H1 (cell line): ENCODE measurements at places on chromosomes 3 and 15.

- no peaks in the 10 kb centered on the region for H3K4me1 ChIP-seq
- no peak for DNase-seq
- H3K36me3 ChIP-seq, result no peaks in the 10 kb centered on the region
- H3K27ac ChIP-seq, result no peak overlapping the region
These were observed 153.4 kb downstream of the EBLN2 start for GRCh38 chr3:73214846-73215245.

- H3K36me3 ChIP-seq, result no peaks in the 10 kb centered on the region
- no peak overlapping the region for H3K4me3 ChIP-seq
- H3K27ac ChIP-seq, result no peak overlapping the region
These were observed 39.5 kb upstream of the FMN1 start for GRCh38 chr15:33234020-33234461.

DNA sequence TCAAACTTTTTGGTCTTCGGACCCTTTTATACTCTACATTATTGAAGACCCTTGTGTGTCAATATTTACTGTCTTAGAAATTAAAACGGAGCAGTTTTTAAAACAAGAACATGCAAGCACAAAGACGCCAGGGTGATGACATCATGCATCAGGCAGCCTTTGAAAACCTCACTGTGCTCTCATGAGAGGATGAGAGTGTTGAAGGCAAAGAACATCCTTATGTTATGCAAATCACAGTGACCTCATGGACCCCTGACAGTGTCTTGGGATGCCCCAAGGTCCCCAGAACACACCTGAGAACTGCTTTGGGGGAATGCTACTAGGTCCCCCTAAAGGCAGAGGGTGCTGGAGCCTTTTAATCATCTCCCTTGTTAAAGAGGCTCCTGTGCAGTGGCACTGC is 51.6 kb downstream of the CHDH start:
- H3K27me3 ChIP-seq, result no peaks in the 10 kb centered on the region
- no peak overlapping the region for H3K4me3 ChIP-seq
- H3K27ac ChIP-seq, result no peak overlapping the region

GRCh38 chr3:46299608-46300460 is 54.1 kb upstream of the CCR2 start:
- no peaks in the 10 kb centered on the region for H3K36me3 ChIP-seq
- H3K27me3 ChIP-seq, result no peaks in the 10 kb centered on the region
- DNase-seq, result no peak
- no peak overlapping the region for H3K27ac ChIP-seq
- no peaks in the 10 kb centered on the region for H3K4me1 ChIP-seq

GRCh38 chr3:185978516-185978915 is 40.7 kb upstream of the TRA2B start:
- no peak overlapping the region for H3K4me3 ChIP-seq
- H3K27ac ChIP-seq, result no peak overlapping the region
- H3K27me3 ChIP-seq, result no peaks in the 10 kb centered on the region
- H3K36me3 ChIP-seq, result no peaks in the 10 kb centered on the region
- H3K4me1 ChIP-seq, result no peaks in the 10 kb centered on the region

- H3K27me3 ChIP-seq, result no peaks in the 10 kb centered on the region
- H3K27ac ChIP-seq, result no peak overlapping the region
- H3K36me3 ChIP-seq, result 0 out of 2 replicates have a peak, but pooled peaks cover 2% of the 10 kb centered on the region
- no peak overlapping the region for H3K4me3 ChIP-seq
- no peaks in the 10 kb centered on the region for H3K4me1 ChIP-seq
These were observed 46.2 kb downstream of the DENND6A start for GRCh38 chr3:57646723-57647122.

DNA sequence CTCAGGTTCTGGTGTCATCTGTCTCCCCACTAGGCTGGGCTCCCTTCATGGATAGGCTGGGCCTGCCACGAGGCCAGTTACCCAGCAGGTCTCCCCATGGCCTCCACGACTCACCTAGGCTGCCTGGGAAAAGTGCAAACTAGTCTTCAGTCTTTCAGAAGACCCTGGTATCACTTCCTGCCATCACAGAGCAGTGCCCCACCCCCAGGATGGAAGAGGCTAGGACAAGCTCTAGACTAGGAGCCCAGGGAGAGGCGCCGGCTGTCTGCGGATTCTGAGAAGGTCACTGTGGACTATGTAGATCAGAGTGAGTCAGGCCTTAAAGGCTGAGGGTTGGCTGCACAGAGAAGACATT is 63.7 kb downstream of the CORO2B start:
- no peaks in the 10 kb centered on the region for H3K36me3 ChIP-seq
- H3K4me1 ChIP-seq, result peaks cover 12% of the 10 kb centered on the region; the same call in 1 of the 2 replicates
- H3K4me3 ChIP-seq, result no peak overlapping the region
- H3K27me3 ChIP-seq, result no peaks in the 10 kb centered on the region

- H3K27me3 ChIP-seq, result no peaks in the 10 kb centered on the region
- DNase-seq, result no peak
- H3K36me3 ChIP-seq, result no peaks in the 10 kb centered on the region
These were observed 25.0 kb downstream of the KCNMB2 start for GRCh38 chr3:178561239-178561638.

GRCh38 chr3:129824926-129825541 is 68.5 kb downstream of the TMCC1 start:
- H3K36me3 ChIP-seq, result no peaks in the 10 kb centered on the region; the same call in 1 of the 2 replicates
- DNase-seq, result peak; percentile 61
- no peaks in the 10 kb centered on the region for H3K4me1 ChIP-seq
- H3K27me3 ChIP-seq, result no peaks in the 10 kb centered on the region
- no peak overlapping the region for H3K27ac ChIP-seq

GRCh38 chr3:182135056-182135455 is 423.3 kb downstream of the SOX2 start:
- peaks cover 9% of the 10 kb centered on the region; the same call in 1 of the 2 replicates for H3K4me1 ChIP-seq
- no peak overlapping the region for H3K4me3 ChIP-seq
- H3K36me3 ChIP-seq, result no peaks in the 10 kb centered on the region
- H3K27ac ChIP-seq, result no peak overlapping the region
- no peak for DNase-seq

DNA sequence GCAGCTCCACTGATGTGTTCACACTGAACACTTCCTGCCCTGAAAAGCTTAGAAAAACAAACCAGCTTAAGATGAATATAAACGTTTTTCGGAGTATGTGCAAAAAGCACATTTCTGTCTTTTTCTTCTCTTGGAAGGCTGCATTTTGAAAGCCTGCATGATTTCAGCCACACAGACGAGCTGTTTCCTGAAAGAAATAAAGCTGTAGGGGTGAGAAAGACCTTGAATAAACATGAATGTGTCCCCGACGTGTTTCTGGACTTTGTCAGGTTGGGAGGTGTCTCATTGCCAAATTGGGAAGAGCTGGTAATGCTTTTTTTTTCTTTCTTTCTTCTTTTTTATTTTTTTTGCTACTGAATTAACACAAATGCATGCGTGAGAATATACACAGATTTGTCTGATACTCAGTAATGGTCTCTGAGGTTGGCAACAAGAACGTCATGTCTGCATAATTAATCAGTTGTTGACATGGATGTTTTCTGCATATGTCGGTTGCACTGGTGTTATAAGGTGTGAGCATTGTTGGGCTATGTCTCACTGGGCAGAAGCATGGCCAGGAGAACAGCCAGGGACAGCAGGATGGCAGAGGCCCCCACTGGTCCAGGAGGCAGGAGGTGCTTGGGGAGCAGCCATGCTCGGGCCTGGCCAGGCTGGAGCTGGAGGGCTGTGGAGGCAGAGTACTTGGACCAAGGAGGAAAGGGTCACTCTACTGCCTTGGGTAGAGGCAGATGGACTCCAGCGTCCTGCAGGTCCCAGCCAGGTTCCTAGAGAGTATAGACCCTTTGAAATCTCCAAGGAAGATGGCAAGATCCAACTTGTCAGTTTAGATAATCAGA is 39.0 kb downstream of the ADAMTSL3 start:
- no peak for DNase-seq
- H3K27me3 ChIP-seq, result no peaks in the 10 kb centered on the region
- H3K36me3 ChIP-seq, result no peaks in the 10 kb centered on the region
- no peak overlapping the region for H3K4me3 ChIP-seq

GRCh38 chr3:188421151-188421821 is 267.3 kb downstream of the LPP start:
- H3K4me3 ChIP-seq, result no peak overlapping the region
- DNase-seq, result no peak
- H3K27ac ChIP-seq, result no peak overlapping the region
- no peaks in the 10 kb centered on the region for H3K36me3 ChIP-seq
- no peaks in the 10 kb centered on the region for H3K27me3 ChIP-seq

- no peak for DNase-seq
- no peak overlapping the region for H3K4me3 ChIP-seq
- H3K36me3 ChIP-seq, result peaks cover 18% of the 10 kb centered on the region
- no peak overlapping the region for H3K27ac ChIP-seq
- H3K4me1 ChIP-seq, result peaks cover 8% of the 10 kb centered on the region
- H3K27me3 ChIP-seq, result no peaks in the 10 kb centered on the region
These were observed 2.3 kb downstream of the EIF2AK4 start for GRCh38 chr15:39936187-39936586.

- H3K4me3 ChIP-seq, result no peak overlapping the region
- H3K27me3 ChIP-seq, result no peaks in the 10 kb centered on the region
- H3K27ac ChIP-seq, result no peak overlapping the region
These were observed 143.6 kb upstream of the UBE2E1 start for GRCh38 chr3:23662079-23662617.

- no peaks in the 10 kb centered on the region for H3K27me3 ChIP-seq
These were observed 1.9 kb downstream of the SLC28A1 start for GRCh38 chr15:84886211-84886983.
